Breast epithelium (tissue), 4 donors: ENCODE measurements at places on chromosomes 3 and 15. TPM values are rescaled to one million over a fixed set of nuclear protein-coding genes. Genes with fewer than 3 reads are reported as not detected.

- no peak for DNase-seq
Measured at GRCh38 chr3:159616234-159616825, 372.3 kb upstream of the IL12A start.

DNA sequence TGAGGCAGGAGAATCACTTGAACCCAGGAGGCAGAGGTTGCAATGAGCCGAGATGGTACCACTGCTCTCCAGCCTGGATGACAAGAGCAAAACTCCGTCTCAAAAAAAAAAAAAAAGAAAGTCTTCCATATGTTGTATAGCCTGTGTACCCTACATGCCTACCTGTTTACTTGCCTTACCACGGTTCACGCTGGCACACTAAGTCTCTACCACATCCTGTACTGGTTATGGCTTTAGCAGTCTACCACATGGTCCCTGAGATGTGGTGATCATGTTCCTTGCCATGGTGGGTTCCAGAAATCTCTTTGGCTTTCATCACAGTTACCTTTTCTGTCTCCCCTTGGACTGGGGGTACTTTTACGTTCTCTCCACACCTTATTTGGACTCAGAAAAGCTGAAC is 63.8 kb upstream of the TBC1D5 start:
- DNase-seq = no peak

DNA sequence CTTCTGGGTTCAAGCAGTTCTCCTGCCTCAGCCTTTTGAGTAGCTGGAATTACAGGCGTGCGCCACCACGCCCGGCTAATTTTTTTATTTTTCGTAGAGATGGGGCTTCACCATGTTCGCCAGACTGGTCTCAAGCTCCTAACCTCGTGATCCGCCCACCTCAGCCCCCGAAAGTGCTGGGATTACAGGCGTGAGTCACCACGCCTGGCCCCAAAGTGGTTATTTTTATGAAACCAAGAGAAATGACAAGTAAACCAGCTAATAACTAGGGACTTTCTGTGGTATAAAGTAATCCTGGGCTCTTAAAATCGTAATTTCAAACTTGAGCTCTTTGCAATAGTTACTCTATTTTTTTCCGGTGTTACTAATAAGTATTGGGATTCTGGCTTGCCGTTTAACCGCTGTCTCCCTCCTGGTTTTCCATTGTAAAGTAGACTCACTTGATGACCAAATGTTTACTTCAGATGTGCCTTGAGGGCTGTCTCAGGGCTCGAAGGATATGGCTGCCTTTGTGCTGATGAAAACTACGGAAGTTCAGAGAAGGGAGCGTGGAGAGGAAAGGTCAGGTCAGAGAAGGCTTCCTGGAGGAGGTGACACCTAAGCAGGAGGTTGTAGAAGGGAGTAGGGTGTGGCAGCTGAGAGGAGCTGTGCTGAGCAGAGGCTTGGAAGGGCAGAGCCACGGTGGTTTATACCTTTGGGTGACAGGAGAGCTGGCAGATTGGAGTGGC is 4.2 kb downstream of the ZSCAN2 start:
- no peak for DNase-seq

- no peak for DNase-seq
Measured at GRCh38 chr3:123842711-123843110, 41.4 kb downstream of the MYLK start.

GRCh38 chr3:126085841-126086240 is 1.9 kb upstream of the SLC41A3 start:
- no peak for DNase-seq

DNA sequence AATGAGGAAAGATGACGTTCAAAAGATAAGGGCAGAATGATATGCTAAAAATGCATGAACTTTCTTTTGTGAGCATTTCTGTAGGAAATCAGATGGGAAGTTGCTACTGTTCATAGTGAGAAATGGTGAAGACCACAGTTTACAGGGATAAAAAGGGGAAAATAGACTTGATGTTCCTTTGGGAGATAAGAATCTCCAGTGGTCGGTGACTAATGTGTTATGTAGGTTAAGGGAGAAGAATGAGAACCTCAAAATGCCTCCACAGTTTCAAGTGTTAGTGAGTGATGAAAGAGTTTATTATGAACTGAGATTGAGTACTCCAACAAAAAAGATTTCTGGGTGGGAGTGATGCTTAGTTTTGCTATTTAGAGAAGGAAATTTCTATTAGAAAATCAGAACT is 247.2 kb downstream of the LSAMP start:
- DNase-seq = no peak

GRCh38 chr3:31356941-31357340 is 175.8 kb upstream of the STT3B start:
- DNase-seq = no peak

GRCh38 chr3:88912294-88912877 is 195.0 kb upstream of the EPHA3 start:
- DNase-seq = no peak

DNA sequence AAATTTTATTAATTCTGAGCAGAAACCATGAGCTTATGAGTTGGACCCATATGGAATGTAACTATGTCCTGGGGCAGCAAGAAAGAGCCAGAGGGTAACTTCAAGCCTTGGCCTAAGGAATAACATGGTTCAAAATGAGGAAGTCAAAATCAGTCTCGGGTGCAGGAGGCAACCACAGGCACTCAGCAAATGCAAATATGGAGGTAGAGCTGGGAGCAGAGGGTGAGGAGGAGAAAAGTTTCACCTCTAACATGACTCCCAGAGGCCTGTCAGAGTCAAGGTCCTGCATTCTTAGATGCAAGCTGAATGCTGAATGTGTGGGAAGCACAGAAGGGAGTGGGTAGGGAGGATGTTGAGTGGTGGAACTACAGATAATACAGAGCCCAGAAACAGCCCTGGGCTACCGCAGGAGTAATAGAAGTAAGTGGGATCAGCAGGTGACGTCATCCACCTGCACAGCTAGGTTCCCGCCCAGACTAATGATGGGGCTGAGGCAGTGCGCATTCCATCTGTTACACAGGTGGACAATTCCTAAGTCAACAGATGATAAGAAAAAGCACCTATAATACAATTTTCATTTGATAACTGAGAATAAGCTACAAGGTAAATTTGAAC is 279.8 kb upstream of the ARRDC4 start:
- no peak for DNase-seq

DNA sequence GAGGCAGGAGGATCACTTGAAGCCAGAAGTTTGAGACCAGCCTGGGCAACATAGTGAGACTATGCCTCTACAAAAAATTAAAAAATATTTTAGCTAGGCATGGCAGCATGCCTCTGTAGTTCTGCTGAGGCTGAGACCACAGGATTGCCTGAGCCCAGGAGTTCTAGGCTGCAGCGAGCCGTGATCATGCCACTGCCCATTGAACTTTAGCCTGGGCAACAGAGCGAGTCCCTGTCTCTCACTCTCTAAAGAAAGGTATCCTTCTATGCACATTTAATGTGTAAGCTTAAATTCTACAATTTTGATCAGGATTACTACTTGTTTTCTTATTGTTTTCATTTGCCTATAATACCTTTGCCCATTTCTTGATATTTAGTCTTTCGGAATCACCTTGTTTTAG is 26.8 kb downstream of the GALK2 start:
- DNase-seq = no peak

GRCh38 chr3:4065554-4065953 is 237.6 kb upstream of the SETMAR start:
- no peak for DNase-seq

GRCh38 chr15:68730976-68731897 is 89.5 kb downstream of the ANP32A start:
- no peak for DNase-seq

DNA sequence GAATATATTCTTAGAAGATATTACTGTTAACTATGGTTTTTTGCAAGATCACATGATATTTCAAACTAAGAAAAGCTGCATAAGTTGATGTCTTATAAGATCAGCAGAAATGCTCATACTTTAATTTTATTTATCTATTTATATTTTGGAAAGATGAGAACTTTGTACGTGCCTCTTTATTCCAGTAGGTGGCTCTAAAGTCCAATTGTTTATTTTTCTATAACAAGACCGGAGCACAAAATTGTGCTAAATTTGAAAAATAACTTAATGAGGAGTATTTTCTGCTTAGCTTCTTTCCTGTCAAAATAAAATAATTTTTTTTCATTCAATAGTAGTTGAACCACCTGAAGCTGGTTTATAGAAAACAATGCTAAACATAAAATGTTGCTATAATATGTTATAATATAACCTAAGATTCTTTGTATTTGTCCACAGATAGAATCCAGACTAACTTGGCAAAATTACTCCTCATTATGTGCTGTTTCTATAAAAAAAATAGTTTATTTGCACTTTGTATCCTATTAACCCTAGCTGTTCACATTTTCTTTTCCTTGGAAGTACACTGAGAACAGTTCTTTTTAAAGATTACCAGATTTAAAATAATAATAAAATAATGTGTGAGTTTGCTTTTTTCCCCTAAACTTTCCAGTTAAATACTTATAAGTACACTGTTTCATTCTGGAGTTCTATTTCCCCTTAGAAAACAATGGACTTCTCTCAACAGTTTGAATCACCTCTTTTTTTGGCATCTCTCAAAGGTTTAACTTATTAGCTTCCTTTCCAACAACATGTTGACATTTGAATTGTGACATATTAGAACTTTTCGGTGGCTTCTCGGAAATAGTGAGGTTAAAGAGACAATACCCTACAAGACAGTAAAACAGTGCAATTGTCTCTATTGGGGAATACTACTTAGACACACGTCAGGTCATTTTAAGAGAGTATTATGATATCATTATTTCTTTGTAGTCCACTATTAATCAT is 530.0 kb downstream of the MECOM start:
- no peak for DNase-seq

- no peak for DNase-seq
Measured at GRCh38 chr3:72553298-72553697, 294.9 kb downstream of the SHQ1 start.

DNA sequence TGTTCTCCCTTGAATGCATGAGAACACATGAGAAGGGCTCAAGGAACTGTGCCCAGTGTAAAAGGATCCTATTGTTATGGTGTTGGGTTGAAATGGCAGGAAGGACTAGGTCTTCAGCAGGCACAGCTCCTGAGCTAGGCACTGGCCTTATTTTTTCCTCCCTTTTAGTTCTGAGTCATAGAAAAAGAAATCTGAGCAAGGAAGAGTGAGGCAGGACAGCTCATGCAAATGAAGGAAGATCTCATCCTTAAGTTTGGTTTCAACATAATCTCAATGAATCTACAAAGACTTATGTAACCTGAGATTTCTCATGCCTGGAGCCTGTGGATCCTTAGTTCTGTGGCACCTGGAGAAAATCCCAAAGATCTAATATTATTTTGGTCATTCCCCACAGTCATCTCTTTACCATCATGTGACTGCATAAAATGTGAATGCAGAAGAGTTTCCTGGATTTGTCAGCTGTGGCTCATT is 188.6 kb upstream of the TBL1XR1 start:
- DNase-seq = no peak

DNA sequence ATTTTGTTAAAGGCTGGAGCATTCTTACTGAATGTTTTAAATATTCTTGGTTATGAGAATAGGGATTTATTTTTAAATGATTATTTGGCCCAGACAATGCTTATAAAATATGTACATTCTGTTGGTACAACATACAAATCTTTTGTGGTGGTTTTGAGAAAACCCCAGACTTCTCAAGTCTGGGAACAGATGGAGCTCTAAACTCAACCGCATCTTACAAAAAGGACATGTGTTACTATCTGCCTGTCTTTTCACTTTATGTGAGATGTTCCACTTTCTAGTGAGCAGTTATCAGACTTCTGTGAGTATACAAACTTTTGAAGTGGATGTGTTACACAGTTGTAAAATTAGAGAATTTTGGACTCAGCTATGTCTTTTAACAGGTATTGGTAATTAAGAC is 135.5 kb upstream of the RBMS3 start:
- DNase-seq = no peak

DNA sequence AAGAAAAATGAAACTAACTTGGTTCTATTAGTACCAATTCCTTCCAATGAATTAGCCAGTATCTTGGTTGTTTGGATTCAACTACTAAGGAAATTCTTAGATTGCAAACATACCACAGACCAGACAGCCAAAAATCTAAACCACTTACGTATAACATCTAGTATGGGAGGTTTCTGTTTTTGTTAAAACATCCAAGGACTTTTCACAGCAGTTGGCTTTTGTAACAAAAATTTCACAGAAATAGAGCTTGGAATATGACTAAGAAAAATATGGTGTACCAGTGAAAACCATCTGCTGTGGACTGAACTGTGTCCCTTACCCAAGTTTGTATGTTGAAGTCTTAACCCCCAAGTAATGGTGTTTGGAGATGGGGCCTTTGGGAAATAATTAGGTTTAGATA is 199.2 kb downstream of the OTOL1 start:
- DNase-seq = no peak

The GPR27 gene
- 2.0 TPM for total RNA-seq

The ZNF619 gene
- 4.8 TPM for total RNA-seq

The COL6A5 gene
- not detected for total RNA-seq

The SPTBN5 gene
- total RNA-seq = 0.16 TPM

The SHC4 gene
- 0.16 TPM for total RNA-seq

The FHIT gene
- 17.7 TPM for total RNA-seq

The AGBL1 gene
- not detected for total RNA-seq

The RBP2 gene
- total RNA-seq = 1.3 TPM
